Stimulated activated CD4-positive, alpha-beta T cell treated with anti-CD3 and anti-CD28 coated beads, Interleukin-12 subunit alpha, Interleukin-12 subunit beta, amount 100 ng/mL, for 24 hours (primary cell): ENCODE measurements at places on chromosomes 4 and X.

GRCh38 chr4:152778656-152779512 lies 646 bp downstream of the TIGD4 start:
- DNase-seq, result peak; percentile 6

- DNase-seq, result no peak
These were observed 231.5 kb downstream of the SLC7A11 start for GRCh38 chr4:138010639-138011038.

DNA sequence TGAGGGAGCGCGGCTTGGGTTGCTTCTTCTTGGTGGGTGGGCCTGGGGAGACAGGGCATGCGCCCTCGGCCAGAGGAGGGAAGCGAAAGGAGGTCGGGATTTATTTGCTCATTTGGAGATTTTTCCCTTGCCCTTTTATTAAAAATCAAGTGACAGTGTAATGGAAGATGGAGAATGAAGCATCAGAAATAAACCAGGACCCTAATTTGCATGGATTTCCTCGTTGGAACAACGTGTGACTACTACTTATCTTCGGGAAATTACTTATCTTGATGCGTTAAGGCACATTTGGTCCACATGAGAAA lies 709 bp upstream of the CLOCK start:
- no peak for DNase-seq

GRCh38 chrX:17443556-17443955 lies 68.6 kb downstream of the NHS start:
- no peak for DNase-seq

DNA sequence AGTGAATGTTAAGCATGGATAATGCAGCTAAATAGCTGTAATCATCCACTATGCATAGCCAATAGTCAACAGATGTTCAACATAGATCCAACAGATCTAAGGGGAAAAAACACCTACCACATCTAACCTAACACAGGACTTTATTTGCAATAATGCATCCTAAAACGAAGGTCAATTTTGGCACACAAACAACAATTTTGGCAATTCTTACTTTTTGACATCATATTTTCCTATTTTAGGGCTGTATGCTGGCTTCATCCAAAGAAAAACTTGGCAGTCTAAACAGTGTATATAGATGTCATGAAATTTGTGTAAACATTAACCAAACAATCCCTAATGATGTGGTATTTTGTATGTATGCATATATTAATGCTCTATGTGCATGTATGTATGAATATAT lies 33.2 kb downstream of the UNC5C start:
- DNase-seq, result no peak

DNA sequence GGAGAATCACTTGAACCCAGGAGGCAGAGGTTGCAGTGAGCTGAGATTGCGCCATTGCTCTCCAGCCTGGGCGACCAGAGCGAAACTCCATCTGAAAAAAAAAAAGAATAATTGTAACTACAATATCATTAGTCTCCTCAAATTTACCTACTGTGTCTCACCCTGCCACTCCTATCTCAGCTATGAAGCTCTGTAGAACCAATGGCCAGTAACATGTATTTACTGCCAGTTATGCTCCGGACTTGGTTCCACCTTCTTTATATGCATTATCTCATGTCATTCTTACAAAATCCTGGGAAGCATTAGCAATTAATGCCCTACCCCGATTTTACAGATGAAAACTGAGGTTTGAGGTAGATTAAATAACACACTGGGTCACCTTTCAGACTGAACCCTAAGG lies 7.0 kb upstream of the FAT1 start:
- no peak for DNase-seq

DNA sequence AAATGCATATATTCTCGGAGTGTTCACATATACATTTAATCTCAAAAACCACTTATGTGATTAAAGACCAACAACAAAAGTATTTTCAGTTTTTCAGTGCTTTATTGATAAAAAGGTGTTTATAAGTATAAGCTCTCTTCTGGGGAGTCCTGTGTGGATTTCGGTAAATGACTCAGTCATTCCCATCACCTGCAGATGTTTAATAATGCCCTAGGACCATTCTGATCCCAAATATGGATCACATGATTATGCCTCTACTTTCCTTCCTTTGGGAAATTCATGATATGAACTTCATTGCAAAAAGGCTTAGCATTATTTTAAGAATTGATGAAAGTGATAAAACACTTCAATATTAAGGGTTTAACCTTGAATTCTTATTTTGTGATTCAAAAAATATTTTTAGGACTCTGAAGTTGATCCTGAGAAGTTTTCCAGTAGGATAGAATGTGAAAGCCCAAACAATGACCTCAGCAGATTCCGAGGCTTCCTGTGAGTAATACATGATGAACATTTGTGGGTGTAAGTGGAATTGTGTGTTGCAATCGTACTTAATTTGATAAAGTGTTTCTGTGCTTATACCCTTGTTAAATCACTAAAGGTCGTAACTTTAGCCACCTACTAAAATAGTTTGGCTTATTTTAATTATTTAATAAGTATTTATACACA lies 40.2 kb downstream of the ATP10D start:
- no peak for DNase-seq

- DNase-seq, result no peak
These were observed 160.2 kb upstream of the RBPJ start for GRCh38 chr4:26160591-26160990.

- no peak for DNase-seq
These were observed 22.1 kb upstream of the ADH7 start for GRCh38 chr4:99457270-99457669.

DNA sequence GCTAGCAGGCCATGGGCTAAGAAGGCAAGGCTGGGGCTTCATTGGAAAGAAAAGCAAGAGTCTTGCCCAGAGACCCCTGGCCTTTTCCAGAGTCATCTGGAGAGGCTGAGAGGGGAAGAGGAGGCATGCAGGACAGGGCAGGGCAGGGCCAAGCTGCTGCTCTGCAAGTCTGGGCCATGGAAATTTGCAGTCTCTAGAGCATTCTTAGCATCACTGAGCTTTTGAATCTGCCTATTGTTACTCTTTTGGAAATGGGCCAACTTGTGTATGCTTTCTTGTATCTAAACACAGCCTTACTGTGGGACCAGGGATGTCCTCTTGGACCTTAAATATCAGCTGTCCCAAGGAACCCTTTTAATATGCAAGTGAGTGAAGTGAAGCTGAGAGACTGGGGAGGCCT lies 560.5 kb downstream of the MID1IP1 start:
- no peak for DNase-seq

- no peak for DNase-seq
These were observed 67.9 kb downstream of the KLHL34 start for GRCh38 chrX:21590012-21590776.

GRCh38 chr4:6029254-6029653 lies 11.0 kb upstream of the C4orf50 start:
- DNase-seq, result no peak

GRCh38 chr4:132382243-132382642 lies 766.9 kb upstream of the PCDH10 start:
- no peak for DNase-seq

- no peak for DNase-seq
These were observed 43.9 kb upstream of the GEMIN8 start for GRCh38 chrX:14073556-14073955.

GRCh38 chr4:122679317-122679716 lies 53.2 kb upstream of the BBS12 start:
- DNase-seq, result no peak

DNA sequence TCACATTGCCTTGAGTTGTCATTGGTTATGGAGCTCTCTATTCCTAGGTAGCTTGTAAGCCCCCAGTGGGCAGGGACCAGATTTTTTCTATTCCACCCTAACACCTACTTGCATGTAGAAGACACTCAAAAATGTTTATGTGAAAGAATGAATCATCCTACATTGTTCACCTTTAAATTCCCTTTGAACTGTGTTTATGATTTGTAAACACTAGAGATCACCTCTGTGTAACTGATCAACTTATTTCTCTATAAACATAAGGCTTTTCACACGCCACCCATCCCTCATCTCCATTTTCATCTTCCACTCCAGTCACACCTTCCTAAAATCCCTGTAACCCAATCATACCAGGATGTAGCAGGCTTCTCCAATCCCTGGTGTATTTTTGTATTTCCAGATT lies 142.6 kb upstream of the LEF1 start:
- no peak for DNase-seq

GRCh38 chrX:50036426-50036825 lies 114.0 kb downstream of the CLCN5 start:
- no peak for DNase-seq

DNA sequence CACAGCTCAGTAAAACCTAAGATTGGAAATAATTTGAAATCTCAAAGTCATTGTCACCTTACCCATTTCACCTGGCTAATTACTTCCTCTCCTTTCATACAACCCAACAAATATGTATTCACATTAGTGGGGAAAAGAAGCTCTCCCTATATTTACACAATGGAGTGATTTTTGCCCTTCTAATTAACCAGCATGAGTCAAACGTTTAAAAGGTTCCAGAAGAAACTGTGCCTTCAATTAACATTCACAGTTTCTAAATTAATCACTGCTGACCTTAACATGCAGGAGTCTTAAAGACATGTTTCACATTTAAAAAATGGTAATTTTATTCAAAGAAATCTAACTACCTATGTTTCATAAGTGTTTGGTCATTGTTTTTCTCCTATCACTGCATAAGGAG lies 254.6 kb downstream of the CBLL2 start:
- DNase-seq, result no peak
